ENCODE measurements at places on chromosomes 4 and X.
A peak's percentile ranks its signal among the peaks of the same experiment; 100 is the strongest.

GRCh38 chr4:53852343-53852742 is 212.1 kb downstream of the CHIC2 start:
- DNase-seq = no peak

DNA sequence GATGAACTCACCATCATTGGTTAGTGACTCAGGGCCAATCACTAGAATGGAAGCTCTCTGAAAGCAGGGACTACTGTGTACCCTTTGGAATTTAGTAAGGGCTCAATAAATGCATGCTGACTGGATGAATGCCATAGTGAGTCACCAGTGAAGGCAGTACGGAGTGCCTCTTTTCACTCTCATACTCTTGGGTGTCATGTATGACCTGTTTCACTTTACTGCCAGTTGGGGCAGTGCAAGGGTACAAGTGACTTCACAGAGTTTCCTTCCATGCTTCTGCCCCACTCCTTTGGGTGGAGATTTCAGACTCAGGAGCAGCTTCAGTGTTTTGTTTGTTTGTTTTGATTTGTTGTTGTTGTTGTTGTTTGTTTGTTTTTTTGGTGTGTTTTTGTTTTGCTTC is 57.7 kb downstream of the SOX3 start:
- no peak for DNase-seq

GRCh38 chr4:185219551-185220344 is 10.3 kb downstream of the SNX25 start:
- no peak for DNase-seq

GRCh38 chrX:124223524-124223923 is 108.9 kb upstream of the TEX13D start:
- no peak for DNase-seq

- peak; percentile 6 for DNase-seq
Measured at GRCh38 chrX:136954930-136955329, 74.4 kb upstream of the RBMX start.

GRCh38 chrX:153818571-153819383 is 11.6 kb downstream of the PDZD4 start:
- no peak for DNase-seq

GRCh38 chr4:25551605-25552004 is 104.0 kb upstream of the SLC34A2 start:
- DNase-seq = no peak

- DNase-seq = no peak
Measured at GRCh38 chrX:9466736-9467135, 1.9 kb downstream of the TBL1X start.

GRCh38 chrX:57817302-57817701 is 93.0 kb downstream of the ZXDA start:
- DNase-seq = no peak

DNA sequence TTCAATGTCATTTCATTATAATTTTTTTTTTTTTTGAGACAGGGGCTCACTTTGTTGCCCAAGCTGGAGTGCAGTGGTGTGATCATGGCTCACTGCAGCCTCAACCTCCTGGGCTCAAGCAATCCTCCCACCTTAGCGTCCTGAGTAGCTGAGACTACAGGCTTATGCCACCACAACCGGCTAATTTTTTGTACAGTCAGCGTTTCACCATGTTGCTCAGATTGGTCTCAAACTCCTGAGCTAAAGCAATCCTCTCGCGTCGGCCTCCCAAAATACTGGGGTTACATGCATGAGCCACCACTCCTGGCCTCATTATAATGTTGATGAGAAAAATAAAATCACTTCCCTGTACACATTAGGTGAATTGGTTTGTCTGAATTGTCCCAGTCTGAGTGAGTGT is 16.9 kb downstream of the TAF7L start:
- DNase-seq = no peak

GRCh38 chrX:34813618-34814017 is 129.0 kb upstream of the FAM47B start:
- no peak for DNase-seq

DNA sequence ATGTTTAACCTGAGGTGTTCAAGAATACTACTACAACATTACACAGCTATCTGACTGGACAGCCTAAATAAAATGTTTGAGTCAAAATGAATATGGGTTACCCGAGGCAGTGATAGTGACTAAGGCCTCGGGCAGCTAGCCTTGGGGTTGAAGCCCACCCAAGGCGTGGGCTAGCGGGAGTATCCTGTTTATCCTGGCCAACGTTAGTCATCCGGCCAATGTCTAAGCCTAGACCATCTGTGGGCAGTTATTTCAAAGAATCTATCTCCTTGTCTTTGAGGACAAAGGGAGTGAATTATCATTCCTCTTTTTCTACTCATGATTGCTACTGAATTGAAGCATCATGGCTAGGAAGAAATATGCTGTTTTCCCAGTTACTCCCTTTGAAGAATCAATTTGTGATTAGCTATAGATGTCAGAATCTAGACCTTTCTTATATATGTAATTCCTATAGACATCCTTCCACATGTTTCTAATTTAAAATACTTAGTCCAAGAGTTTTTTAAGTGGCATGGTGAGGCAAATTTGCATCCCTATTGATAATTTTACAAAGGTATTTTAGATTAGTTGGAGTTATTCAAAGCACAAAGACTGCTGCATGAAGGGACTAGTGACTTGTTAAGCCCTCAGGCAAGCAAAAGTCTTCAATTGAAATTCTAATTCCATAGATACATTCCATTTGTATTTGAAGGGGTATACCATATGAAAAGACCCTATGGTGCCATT is 6.0 kb upstream of the PDGFC start:
- DNase-seq = no peak

DNA sequence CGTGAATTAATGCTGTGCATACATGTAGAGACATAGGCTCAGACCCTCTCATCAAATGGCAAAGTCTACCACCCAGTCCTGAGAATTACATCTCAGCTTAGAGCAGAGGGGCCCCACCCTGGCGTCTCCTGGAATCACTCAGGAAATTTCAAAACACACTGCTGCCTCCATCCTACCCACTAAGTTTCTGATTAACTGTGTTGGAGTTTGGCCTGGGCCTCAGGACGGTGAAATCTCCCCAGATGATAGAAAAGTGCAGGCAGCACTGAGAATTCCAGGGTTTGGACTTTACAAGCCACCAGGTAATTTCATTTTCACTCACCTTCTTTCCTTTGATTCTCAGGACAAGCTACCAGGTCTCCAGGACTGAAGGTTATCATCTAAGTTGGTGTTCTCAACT is 3.3 kb upstream of the FAM9C start:
- DNase-seq = no peak

DNA sequence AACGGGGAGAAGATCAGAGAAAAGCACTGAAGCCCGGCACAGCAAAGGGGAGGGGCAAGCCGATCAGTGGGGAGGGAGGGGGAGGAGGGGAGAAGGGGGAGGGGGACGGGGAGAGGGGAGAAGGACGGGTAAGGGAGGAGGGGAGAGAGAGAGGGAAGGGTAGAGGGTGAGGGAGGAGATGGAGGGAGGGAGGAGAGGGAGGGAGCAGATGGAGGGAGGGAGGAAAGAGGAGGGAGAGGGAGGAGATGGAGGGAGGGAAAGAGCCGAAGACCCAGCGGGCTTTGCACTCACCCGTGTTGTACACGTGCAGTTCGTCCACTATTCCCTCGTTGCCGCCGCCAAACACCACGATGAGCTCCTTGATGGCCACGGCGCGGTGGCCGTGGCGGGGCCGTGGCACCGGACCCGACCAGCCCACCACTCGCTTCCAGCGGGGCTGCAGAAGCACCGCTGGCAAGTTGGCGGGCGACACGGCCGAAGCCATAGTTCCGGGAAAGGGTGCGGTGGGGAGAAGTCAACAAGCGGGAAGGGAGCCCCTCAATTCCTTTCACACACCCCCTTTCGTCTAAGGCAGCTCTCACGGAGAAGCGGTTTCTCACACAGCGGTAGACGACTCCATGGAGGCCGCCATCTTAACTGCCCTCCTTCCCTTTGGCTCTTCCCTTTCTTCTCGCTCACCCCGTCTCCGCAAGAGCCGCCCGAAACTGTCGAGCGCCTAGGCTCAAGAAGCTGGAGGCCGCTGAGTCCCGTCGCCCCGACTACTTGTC is 1.1 kb downstream of the HCFC1 start:
- DNase-seq = peak; percentile 25

GRCh38 chrX:85140964-85141363 is 102.6 kb downstream of the SATL1 start:
- DNase-seq = no peak

- DNase-seq = no peak
Measured at GRCh38 chr4:189304167-189304566, 636.5 kb upstream of the FRG1 start.

GRCh38 chr4:74157154-74157553 is 764 bp upstream of the MTHFD2L start:
- no peak for DNase-seq

DNA sequence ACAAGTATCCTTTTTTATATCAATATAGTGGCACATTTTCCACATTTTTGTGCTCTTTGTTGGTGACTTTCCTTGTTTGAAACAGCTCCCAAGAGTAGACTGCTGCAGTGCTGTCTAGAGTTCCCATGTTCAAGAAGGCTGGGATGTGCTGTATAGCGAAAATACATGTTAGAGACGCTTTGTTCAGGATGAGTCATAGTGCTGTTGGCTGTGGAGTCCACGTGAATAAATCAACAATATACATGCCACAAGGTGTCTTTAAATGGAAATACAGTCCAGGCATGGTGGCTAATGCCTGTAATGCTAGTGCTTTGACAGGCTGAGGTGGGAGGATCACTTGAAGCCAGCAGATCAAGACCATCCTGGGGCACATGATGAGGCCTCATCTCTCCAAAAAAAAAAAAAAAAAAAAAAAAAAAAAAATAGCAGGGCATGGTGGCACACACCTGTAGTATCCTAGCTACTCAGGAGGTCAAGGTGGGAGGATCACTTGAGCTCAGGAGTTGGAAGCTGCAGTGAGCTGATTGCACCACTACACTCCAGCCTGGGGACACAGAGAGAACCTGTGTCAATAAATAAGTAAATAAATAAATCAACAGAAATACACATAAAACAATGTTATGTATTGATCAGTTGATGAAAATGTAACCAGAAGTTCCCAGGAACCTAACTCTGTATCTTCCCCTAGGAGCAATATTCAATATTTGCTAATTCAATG is 256.8 kb upstream of the STS start:
- no peak for DNase-seq

DNA sequence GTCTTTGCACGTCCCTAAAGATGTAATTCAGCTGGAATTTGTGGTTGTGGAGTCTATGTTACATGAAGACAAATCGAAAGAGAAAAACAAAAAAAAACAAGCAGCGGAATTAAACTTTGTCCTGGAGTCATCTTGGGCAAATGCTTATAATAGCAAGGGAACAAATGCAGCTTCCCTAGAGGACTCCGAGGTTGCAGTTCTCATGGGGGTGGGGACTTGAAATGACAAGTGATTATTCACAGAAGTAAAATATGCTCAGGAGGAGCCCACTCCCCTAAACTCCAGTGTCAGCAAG is 362.4 kb downstream of the ARHGAP24 start:
- no peak for DNase-seq

DNA sequence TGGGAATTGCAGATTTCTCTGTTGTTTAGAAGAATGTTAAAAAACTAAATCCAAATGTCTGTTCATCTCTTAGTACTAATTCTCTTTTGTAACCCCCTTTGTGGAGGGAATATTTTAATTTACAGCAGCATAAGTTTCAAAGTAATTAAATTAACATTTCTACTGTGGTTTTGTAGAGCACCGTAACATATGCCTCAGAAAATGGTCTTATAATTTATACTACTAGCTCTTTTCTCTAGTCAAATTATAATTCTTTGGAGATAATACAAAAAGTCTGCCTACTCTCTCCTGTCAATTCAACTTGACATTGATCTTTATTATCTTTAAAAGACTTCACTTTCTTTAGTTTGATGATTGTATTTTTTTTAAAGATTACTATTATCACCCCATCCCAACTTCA is 759.0 kb downstream of the ADGRL3 start:
- no peak for DNase-seq

GRCh38 chr4:149766135-149766534 is 49.5 kb downstream of the IQCM start:
- no peak for DNase-seq

GRCh38 chrX:14095702-14096101 is 66.0 kb upstream of the GEMIN8 start:
- DNase-seq = peak; percentile 20

DNA sequence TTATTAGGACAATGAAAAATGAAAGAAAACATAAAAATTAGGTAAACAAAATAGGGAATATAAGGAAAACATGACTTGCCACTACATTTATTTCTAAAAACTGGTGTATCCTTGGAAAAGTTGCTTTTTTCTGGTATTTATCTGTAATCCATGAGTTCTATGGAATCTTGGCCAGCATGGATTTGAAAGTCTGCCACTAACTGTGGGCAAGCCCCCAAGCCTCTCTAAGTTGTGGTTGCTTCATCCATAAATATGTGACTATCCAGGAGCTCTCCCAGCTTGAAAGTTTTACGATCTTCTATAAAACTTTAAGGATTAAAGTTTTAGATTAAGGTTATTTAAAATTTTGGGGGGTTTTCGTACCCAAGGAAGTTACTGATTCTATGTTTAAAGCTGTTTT is 21.8 kb downstream of the RPS6KA3 start:
- DNase-seq = no peak

- no peak for DNase-seq
Measured at GRCh38 chr4:53702334-53703266, 111.3 kb upstream of the LNX1 start.

DNA sequence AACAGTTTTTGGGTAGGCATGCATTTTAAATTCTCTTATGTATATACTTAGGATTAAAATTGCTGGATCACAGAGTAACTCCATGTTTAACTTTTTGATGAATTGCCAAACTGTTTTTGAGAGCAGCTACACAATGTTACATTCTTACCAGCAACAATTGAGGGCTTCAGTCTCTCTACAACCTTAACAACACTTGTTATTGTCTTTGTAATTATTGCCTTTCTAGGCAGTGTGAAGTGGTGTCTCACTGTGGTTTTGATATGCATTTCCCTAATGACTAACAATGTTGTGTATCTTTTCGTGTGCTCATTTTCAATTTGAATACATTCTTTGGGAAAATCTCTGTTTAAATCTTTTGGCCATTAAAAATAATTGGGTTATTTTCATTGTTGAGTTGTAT is 17.3 kb upstream of the F11 start:
- DNase-seq = no peak

GRCh38 chr4:85050736-85051135 is 84.2 kb upstream of the WDFY3 start:
- DNase-seq = no peak

DNA sequence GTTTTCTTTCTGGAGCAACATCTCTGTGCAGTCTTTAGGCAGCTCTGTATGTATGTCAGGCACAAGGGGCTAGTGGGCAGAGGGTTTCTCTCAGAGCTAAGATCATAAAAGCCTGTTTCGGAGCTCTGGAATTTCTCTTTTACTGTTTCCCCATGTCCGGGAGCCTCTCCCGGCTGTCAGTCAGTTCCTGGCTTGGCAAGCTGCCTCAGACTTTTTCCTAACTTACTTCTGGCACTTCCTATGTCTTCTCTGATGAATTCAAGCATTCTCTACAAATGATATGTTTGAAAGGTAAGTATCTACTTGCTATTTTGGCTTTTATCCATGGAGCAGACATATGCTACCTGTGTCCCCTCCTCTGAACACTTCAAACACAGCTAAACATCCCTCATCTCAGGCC is 129.3 kb upstream of the PGRMC2 start:
- DNase-seq = no peak

Data from retinal pigment epithelial cell (primary cell).